Stimulated activated CD8-positive, alpha-beta memory T cell treated with anti-CD3 and anti-CD28 coated beads, Interleukin-4, amount 100 ng/mL, for 48 hours (primary cell): ENCODE measurements at places on chromosomes 6 and 20.

- no peak for DNase-seq
These were observed 184.8 kb upstream of the ECI2 start for GRCh38 chr6:4319981-4320683.

- DNase-seq, result no peak
These were observed 514.7 kb upstream of the AGPAT4 start for GRCh38 chr6:161788531-161788930.

DNA sequence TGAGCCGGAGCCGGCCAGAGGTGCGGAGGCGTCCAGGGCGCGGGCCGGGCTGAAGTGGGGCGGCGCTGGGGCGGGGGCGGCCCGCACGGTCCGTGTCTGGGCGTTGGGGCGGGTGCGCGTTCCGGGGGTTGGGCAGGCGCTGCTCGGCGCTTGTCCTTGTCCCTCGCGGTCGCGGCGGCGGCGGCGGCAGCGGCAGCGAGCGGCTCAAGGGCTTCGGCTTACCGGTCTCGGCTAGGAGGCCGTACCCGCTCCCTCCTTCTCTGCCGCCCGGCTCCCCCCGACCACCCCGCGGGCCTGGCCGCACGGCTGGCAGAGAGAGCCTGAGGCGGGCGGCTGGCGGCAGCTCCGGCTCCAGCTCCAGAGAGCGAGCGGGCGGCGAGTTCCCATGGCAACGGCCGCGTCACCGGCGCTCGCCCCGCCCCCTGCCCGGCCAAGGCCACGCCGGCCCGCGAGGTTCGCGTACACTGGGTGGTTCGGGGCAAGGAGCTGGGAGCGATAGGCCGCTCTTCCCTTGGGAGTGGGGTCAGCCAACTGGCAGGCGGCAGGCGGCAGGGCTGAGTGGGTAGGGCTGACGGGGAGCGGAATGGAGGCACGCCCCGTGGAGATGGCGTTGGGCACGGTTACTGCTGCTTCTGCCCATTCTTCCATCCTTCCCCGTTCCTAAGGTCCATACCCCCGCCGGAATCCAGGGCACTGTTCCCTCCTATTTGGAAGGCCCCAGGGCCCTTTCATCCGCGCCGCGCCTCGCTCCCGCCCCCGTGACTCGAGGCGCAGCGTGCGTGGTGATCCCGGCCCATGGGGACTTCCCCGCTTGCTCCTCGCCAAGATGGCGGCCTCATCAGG is at the start of gene LRRC73:
Gene LRRC73 (minus strand): TSS at position 363 of the 843 bp plus-strand sequence. CDS start 561 bp downstream, outside the sequence.
- peak; percentile 87 for DNase-seq

DNA sequence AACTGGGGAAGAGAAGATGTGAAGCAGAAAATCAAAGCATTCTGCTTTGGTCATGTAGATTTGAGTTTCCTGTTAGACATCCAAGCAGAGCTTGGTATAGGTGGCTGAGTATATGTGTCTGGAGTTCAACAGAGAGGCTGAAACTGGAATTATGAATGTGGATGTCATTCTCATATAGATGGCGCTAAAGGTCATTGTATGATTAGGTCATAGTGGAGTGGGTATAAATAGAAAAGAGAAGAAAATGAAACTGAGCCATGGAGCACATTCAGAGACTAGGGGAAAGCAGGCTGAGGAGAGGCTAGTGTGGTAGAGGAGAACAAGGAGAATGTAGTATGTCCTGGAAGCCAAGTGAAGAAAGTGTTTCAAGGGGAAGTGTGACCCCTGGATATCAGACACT is 295.6 kb upstream of the PLN start:
- DNase-seq, result no peak

GRCh38 chr6:43883847-43884651 is 114.0 kb downstream of the VEGFA start:
- no peak for DNase-seq

DNA sequence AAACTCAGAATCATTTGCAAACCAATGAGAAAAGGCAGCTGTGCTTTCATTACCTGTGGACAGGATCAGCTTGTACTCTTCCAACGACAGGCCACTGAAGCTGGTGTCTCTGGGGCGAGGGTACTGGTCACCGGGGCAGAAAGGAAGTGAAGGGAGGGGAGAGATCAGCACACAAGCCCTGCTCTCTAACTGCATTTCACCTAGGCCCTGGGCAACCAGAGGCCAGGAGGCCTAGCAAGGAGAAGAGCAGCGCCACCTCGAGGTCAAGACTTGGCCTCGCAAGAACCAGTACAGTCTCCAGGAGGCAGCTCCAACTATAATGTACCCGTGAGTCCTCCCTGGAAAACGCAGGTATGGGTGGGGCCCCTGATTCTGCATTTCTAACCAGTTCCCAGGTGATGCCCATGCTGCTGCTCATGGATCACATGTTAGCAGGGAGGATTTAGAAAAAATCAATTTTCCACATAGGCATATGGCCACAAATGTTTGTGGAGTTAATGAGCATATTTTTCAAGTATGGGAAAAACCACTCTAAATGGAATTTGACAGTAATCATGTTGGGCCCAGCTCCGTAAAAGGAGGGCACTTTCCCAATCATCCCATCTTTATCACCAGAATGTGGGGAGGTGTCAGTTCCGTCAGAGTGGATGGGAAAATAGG is 11.0 kb downstream of the UQCC2 start:
- peak; percentile 82 for DNase-seq

- DNase-seq, result no peak
These were observed 148.2 kb upstream of the KCNG1 start for GRCh38 chr20:51171141-51171540.

GRCh38 chr20:53866794-53867740 is 203.3 kb downstream of the BCAS1 start:
- no peak for DNase-seq
